ENCODE measurements at places on chromosomes 13 and 19.

GRCh38 chr13:113650275-113650674 lies 7.7 kb downstream of the ATP4B start:
- DNase-seq, result no peak

DNA sequence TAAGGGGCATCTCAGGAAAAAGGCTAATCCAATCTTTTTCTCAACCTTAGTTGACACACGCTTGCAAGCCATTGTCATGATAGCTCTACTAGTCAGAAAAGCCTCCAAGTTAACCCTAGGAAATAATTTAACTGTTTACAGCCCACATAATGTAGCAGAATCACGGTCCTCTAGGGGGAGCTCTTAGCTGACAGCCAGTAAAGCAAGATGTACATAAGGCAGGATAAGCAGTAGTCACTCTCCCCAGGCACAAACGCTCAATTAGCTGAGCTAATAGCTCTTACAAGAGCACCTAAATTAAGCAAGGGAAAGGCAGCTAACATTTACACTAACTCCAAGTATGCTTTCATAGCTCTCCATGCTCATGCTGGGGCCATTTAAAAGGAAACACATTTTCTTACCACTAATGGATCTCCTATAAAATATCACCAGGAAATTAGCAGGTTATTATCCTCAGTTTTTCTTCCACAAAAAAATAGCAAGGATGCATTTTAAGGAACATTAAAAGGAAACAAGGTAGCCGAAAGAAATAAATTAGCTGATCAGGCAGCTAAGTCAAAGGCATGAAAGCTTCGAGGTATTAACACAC lies 33.7 kb upstream of the ZSCAN5A start:
- no peak for DNase-seq

GRCh38 chr13:112596235-112596634 lies 8.3 kb upstream of the TUBGCP3 start:
- DNase-seq, result no peak

DNA sequence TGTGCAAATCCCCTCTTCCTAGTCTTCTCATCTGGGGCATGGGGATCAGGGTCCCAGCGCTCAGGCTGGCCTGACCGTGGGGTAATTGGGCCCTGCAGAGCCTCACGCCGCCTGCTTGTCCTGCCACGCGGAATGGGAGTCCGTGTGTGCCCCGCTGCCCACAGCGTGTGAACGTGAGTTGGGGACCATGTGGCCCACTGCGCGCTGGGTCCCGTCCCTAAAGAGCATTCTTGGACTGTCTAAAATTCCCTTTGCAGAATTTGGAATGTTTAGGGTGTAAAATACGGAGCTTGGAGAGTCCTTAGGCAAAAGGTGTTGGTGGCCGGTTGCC lies 2.9 kb downstream of the TMPRSS9 start:
- DNase-seq, result no peak

DNA sequence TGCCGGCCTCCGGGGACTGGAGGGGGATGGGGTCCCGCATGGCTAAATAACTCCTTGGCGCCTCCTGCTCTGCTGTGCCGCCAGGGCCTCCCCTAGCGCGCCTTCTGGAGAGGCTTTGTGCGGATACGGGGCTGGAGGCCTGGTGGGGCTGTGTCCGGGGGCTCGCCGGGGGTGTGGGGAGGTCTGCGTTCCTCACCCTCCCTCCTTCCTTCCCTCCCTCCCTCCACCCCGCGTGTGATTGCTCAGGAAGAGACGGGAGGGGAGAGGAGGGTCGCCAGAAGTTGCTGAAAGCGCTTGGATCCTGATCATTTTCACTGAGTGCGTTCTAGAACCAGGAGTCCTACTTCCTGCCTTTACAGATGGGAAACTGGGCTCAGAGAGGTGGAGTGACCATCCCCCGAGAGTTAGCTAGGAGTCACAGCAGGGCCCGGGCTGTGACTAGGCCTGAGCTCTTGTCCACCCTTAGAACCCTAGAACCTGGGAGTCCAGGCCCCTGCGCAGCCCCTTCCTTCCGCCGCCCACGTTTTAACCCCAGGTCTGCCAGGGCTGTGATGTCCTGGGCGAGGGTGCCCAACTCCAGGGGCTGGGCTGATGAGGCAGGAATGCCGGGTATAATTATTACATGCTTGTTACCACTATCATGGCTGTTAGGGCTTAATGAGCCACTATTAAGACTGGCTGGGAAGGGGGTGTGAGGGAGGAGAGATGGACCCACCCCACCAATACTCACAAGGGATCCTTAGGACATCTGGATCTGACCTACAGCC lies 782 bp upstream of the JUND start:
- DNase-seq, result no peak

Measured in SK-N-DZ (cell line).